ENCODE measurements at places on chromosomes 4 and X. TPM values are rescaled to one million over a fixed set of nuclear protein-coding genes. Genes with fewer than 3 reads are reported as not detected.

The CACNA1F gene
- 1.3 TPM for total RNA-seq

The ELF4 gene
- 27.5 TPM for total RNA-seq

The EDA2R gene
- 1.1 TPM for total RNA-seq

The USP27X gene
- total RNA-seq = 7.3 TPM

The TRO gene
- 38.8 TPM for total RNA-seq

The NPY5R gene
- total RNA-seq = not detected

The LAS1L gene
- total RNA-seq = 28.8 TPM

The APEX2 gene
- total RNA-seq = 10.0 TPM

The MAOA gene
- total RNA-seq = 0.54 TPM

The GPRASP2 gene
- 3.8 TPM for total RNA-seq

The USP17L19 gene
- not detected for total RNA-seq

The NPY1R gene
- not detected for total RNA-seq

The STARD8 gene
- total RNA-seq = 8.9 TPM

Measured in hematopoietic multipotent progenitor cell (in vitro differentiated cells).